ENCODE measurements at places on chromosomes 4 and X.
A peak's percentile ranks its signal among the peaks of the same experiment; 100 is the strongest.

- no peak for DNase-seq
Observed at GRCh38 chr4:61220556-61220955, 20.4 kb downstream of the ADGRL3 start.

- no peak for DNase-seq
Observed at GRCh38 chr4:93313197-93313596, 515.4 kb upstream of the ATOH1 start.

GRCh38 chr4:141346144-141346543, 125.4 kb downstream of the ZNF330 start:
- peak; percentile 35 for DNase-seq

- DNase-seq: no peak
Observed at GRCh38 chr4:152723236-152723635, 43.4 kb upstream of the TMEM154 start.

DNA sequence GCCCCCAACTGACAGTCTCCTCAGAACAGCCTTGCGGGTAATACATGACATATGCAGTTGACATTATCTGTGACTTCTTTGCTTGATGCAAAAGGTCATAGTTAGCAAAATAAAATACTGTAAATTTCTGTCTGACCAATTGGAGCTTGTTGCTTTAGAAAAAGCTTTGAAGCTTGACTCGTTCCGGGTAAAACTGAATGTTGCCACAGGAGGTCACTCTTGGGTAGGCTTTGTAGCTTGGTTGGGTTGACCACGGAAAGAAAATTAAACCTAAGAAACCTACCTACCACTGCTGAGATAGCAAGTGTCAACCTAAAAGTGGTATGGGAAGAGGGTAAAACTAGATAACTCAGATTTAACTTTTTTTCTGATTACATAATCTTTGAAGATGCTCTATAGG, 23.2 kb downstream of the PRPS2 start:
- DNase-seq: peak; percentile 41

Measured in femur (tissue), 1 donor.